ENCODE measurements at places on chromosomes 1 and 21.

DNA sequence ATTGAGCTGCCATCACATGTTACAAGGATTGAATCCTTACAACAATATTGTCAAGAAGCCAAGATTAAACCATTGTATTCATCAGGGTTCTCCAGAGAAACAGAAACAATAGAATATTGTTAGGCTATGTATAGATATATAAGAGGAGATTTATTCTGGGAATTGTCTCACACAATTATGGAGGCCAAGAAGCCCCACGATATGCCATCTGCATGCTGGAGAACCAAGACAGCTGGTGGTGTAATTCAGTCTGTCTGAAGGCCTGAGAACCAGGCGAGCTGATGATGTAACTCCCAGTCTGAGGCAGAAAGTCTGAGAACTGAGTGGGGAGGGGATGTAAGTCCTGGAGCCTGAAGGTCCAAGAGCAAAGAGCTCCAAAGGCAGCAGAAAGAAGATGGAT, 14.5 kb upstream of the TTF2 start:
- DNase-seq = no peak

DNA sequence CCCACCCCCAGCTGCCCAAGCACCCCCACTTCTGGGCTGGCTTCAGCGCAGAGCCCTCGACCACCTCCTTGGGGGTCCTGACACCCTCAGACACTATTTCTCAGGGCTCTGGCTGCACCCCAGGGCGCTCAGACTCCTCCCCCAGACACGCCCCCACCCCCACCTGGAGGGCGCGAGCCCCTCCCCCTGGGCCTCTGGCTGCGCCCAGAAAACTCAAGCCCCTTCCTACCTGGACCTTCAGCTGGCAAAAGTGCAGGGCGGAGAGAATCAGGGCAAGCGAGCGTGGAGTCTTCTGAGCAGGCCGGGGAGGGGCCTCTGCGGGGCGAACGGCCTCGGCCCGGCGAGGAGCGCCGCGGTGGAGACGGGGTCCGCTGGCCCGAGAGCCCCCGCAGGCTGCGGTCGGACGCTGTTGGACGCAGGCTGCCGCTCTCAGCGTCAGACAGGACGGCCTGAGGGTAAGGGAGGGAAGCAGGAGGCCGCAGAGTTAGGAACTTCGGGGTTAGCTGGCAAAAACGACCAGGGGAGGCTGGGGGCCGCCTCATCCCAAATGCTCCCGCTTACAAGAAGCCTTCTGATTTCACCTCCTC, 17.4 kb upstream of the NBPF1 start:
- no peak for DNase-seq

- DNase-seq = no peak
These were observed 475.0 kb downstream of the SMYD3 start for GRCh38 chr1:246032031-246032551.

DNA sequence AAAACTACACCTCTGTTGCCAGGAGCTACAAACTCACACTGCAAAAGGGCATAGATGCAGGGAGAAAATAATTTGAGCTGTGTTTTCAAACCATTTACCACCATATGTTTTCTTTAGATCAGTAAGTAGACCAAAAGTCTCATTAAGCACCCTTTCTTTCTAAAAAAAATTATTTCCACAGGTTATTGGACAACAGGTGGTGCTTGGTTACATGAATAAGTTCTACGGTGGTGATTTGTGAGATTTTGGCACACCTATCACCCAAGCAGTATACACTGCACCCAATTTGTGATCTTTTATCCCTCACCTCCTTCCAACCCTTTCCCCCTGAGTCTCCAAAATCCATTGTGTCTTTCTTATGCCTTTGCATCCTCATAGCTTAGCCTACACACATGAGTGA, 21.1 kb downstream of the MAP10 start:
- DNase-seq = no peak

GRCh38 chr21:45892156-45892915, 89.2 kb upstream of the COL6A1 start:
- DNase-seq = no peak

- no peak for DNase-seq
These were observed 674.3 kb downstream of the BRINP3 start for GRCh38 chr1:189803364-189803763.

- no peak for DNase-seq
These were observed 621.0 kb downstream of the LMO4 start for GRCh38 chr1:87949711-87950110.

GRCh38 chr1:202283991-202284390, 57.7 kb downstream of the UBE2T start:
- no peak for DNase-seq

DNA sequence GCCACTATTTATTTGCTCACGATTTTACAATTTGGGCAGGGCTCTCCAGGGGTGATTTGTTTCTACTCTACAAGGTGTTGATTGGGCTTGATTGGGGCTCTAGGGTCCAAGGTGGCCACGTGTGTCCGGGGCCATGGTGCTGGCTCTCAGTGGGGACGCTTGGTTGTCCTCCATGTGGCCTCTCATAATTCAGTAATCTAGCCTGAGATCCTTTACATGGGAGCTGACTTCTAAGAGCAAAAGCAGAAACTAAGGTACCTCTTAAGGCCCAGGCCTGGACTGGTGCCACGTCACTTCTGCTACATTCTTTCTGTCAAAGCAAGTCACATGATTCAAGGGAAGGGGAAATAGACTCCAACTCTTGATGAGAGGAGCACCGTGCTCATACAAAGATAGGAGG, 8.1 kb upstream of the PSRC1 start:
- no peak for DNase-seq

GRCh38 chr1:193462629-193463320, 276.4 kb upstream of the B3GALT2 start:
- no peak for DNase-seq

- DNase-seq = no peak
These were observed 37.7 kb upstream of the DDAH1 start for GRCh38 chr1:85502625-85503083.

GRCh38 chr1:114108751-114109255, 44.9 kb downstream of the SYT6 start:
- no peak for DNase-seq

DNA sequence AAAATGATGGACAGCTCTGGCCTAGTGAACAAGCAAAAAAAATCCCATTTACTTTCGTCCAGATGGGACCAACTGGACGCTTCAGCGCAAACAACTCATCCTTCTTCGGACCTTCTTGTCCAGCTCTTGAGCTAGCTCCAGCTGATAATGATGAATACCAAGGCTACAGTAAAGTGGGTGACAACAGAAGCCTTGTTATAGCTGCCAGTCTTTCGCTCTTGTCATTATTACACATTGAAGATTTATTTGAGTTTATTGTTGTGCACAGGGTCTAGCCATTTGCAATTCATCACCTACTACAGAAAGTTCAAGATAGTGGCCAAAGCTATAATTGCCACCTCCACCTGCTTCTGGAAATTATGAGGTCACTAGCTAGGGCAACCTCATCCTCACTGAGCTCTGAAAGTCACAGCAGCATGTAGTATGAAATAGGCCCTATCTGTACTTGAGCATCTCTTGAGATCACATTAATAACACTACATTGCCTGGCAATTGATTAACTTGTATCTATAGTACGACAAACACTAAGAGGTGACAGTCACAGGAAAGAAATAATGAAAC, 76.9 kb downstream of the GPATCH2 start:
- DNase-seq = no peak

DNA sequence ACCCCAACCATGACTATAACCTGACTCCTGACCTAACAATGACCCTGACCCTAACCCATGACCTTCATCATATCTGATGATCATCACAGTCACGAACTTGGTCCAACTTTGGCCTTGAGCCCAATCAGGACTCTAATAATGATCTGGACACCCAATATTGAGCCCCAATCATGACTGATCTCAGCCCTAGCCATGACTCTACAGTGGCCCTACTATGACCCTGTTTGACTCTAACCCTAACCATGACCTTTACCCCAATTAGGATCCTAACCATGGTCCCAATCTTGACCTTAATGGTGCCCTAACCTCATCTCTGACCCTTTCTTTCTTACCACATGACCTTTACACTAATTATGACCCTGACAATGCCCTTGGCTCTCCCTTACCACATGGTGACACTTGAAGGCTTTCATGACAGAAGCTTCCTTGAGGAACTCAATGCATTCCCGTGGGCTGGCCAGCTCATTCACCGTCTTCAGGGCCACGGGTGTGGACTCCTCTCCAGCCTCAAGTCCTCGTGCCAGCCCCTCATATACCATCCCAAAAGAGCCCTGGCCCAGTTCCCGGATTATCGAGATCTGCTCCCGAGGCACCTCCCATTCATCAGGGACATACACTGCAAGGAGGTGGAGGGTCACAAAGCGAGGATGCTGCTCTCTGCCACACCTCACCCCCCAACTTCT, 16.2 kb downstream of the INSRR start:
- no peak for DNase-seq

DNA sequence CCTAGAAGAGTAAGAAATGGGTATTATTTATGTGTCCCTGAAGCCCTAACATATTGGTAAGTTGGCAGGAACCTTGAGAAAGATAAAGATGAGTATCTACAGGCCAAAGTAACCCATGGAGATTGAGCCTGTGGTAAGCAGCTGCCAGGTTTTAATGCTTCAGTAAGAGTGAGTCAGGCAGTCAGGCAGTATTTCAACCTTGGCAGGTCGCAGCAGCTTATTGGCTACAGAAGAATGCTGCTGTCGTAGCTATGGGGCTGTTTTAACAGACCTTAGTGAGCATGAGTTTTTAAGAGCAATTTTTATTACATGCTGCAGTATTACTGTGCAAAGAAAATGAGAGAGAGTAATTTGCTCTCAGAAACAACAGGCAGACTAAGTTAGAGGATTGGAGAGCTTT, 10.3 kb upstream of the SLC30A10 start:
- no peak for DNase-seq

- DNase-seq = no peak
These were observed 22.4 kb downstream of the MCOLN3 start for GRCh38 chr1:85025940-85026339.

GRCh38 chr21:38404177-38404576, 94.1 kb downstream of the ERG start:
- DNase-seq = no peak

- DNase-seq = no peak
These were observed 626 bp upstream of the HLCS start for GRCh38 chr21:36966821-36967768.

GRCh38 chr1:177227978-177228692, 57.4 kb downstream of the BRINP2 start:
- no peak for DNase-seq

DNA sequence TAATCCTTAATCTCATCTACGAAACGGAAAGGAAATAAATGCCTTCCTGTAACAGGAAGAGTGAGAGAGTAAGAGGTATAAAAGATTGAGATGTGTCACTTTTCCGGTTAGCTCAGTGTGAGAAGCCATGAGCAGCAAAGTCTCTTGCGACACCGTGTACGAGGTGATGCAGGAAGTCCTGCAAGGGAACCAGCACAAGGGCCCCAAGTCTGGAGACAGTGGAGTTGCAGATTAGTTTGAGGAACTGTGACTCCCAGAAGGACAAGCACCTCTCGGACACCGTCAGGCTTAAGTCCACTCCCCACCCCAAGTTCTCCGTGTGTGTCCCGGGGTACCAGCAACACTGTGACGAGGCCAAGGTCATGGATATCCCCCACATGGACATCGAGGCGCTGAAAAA, 592.3 kb upstream of the ADGRL2 start:
- DNase-seq = no peak

- DNase-seq = no peak
These were observed 1.4 kb downstream of the TMEM54 start for GRCh38 chr1:32899586-32900296.

- DNase-seq = no peak
These were observed 385.6 kb downstream of the PTPRU start for GRCh38 chr1:29621826-29622435.

DNA sequence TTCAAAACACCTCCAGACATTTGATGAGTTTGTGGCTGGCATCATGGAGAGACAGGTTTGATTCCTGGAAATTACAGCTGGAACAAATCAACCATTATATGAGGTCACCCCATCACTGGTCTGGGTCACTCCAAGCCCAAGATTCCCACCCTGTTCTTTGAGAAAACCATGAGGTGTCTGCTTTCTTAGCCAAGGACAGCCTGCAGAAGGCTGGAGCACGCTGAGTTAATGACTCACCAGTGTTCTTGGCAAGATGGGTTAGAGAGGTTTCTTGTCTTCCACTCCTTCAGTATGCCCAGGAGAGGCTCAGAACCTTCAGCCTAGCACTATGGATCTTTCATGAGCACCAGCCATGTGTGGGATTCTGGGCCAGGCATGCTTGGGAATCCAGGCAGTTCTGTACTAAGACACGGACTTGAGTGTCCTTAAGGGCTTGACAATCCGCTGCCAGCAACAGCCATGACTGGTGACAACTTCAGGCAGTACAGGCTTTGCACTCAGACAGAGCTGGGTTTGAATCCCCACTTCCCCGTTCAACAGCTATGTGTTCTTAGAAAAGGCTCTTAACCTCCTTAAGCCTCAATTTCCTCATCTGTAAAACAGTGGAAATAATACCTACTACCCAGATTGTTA, 43.9 kb downstream of the GRHL3 start:
- no peak for DNase-seq

GRCh38 chr21:33884376-33885171, 31.0 kb downstream of the ATP5PO start:
- DNase-seq = no peak

GRCh38 chr1:213606252-213606820, 381.4 kb upstream of the PROX1 start:
- DNase-seq = no peak

Measured in activated CD4-positive, CD25-positive, alpha-beta regulatory T cell (primary cell).